ENCODE measurements at places on chromosomes 5 and 9.

DNA sequence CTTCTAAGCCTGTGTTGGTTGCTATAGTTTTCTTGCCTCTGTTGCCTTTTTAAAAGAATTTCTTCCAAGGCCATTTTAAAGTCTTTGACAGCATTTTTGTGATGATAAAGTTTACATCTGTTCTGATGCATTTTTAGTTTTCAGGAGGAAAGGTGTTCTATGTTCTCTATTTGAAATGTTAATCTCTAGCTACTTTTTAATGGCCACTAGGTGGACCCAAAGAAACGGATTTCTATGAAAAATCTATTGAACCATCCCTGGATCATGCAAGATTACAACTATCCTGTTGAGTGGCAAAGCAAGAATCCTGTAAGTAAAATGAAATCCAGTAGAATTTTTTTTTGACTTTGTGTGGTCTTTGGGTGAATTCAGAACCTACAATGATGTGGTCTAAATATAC, 60.2 kb downstream of the MELK start:
- DNase-seq: peak; percentile 11

DNA sequence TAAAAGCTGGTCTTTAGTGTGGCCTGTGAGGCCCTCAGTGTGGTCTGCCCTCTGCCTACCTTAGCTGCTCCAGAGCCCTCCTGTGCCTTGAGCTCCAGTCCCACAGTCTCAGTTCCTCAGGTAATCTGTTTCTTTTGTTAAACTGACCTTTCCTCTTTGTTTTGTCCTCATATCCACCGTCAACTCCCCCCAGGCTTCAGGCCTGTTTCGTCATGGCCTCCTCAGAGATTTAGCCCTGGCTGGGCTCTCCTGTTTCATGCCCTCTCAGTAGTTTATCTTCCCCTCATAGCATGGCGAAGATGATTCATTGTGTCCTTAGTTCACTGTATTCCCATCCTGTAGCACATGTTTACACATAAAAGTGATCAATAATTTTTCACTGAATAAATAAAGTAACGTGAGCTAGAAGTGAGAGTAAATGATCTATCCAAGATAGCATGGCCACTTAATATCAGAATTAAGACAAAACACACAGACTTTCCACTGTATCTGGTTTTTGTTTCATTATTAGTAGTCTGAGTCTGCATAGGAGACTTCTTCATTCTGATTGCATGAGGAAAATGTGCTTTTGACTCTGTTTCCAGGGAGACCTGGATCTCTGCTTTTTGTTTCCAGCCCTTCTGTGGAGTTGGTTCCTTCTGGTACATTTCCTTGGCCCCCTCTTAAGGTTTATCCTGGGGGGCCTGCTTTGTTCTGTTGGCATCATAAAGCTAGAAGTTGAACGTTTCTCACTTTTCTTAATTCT, 70.5 kb downstream of the SNX24 start:
- DNase-seq: no peak

GRCh38 chr5:14937254-14937653, 65.7 kb upstream of the ANKH start:
- no peak for DNase-seq

DNA sequence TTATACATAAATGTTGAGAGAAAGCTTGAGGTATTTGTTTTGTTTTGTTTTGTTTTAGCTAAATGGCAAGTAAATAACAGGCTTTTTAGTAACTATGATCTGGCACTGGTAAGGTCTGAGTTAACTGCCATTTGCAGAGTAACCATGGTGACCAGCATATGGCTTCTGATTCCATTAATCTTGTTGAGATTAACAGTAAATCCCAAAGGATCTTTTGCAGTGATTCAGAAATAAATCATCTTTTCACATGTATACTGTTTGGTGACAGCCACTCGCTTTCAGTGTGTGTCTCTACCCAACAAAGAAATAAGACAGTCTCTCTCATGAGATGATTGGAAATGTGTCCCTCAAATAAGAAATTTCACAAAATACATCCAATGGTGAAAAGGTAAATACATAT, 235.6 kb downstream of the RAB3C start:
- no peak for DNase-seq

- DNase-seq: no peak
Observed at GRCh38 chr5:69416699-69417098, 1.8 kb downstream of the MARVELD2 start.

DNA sequence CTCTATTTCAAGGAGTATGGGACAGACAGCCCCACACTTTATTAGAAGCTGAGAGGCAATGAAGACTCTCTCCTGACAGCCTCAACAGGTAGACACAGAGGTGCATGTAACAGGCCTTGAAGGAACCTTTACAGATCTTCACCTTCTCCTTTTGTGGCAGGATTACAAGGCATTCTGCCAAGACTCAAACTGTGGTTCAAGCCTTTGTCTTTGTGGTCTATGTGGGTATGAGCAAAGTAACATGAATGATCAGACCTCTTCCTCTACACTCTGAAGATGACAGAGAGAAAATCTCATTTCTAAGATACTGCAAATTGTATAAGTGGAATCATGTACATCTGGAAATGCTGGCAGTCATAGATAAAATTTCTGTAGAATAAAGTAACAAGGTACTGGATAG, 346.9 kb downstream of the CDH9 start:
- no peak for DNase-seq

DNA sequence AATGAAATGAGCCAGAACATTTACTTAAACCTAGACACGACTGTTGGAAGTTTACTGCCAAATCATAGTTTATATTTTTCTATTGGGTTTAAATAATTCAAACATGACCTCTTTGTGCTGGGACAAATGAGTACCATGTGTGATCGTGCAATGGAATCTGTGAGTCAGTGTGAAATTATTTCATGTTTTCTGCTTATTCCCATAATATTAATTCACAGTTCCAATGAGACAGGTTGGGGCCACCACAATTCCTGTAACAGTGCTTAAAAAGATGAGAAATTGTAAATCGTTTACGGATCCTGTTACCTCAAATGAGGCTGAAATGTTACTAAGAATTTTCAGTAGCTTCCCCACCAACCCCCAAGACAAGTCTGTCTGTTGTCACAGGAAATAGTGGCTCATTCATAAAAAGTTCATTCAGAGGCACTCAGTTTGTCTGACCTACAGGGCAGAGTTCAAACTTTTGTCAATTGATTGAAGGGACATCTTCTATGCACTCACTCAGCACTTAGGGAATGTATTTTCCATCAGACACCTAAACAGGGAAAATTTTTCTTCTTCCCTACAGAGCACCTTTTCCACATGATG, 563.9 kb upstream of the ADAMTS16 start:
- DNase-seq: no peak

GRCh38 chr5:175921061-175921730, 46.9 kb downstream of the THOC3 start:
- no peak for DNase-seq

GRCh38 chr5:58912116-58912515, 329.2 kb downstream of the RAB3C start:
- DNase-seq: no peak

- no peak for DNase-seq
Observed at GRCh38 chr5:133392448-133392847, 219.9 kb downstream of the FSTL4 start.

DNA sequence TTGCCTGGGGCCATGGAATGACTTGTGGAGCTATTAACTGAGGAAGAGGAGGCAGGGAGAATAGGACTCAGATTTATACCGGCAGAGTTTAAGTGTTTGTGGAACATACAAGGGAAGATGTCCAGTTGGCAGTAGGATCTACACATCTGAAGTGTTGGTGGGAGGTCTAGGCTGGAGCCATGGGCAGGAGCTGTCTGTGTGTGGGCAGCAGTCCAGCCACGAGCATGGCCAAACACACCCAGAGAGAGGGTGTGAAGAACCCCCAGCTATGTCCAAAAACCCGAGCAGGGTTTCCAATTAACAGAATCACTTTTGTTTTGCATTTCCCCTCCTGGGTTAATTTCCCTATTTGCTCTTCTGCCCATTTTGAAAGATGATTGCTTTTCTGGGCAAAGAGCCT, 393.7 kb downstream of the CDK5RAP2 start:
- DNase-seq: no peak

DNA sequence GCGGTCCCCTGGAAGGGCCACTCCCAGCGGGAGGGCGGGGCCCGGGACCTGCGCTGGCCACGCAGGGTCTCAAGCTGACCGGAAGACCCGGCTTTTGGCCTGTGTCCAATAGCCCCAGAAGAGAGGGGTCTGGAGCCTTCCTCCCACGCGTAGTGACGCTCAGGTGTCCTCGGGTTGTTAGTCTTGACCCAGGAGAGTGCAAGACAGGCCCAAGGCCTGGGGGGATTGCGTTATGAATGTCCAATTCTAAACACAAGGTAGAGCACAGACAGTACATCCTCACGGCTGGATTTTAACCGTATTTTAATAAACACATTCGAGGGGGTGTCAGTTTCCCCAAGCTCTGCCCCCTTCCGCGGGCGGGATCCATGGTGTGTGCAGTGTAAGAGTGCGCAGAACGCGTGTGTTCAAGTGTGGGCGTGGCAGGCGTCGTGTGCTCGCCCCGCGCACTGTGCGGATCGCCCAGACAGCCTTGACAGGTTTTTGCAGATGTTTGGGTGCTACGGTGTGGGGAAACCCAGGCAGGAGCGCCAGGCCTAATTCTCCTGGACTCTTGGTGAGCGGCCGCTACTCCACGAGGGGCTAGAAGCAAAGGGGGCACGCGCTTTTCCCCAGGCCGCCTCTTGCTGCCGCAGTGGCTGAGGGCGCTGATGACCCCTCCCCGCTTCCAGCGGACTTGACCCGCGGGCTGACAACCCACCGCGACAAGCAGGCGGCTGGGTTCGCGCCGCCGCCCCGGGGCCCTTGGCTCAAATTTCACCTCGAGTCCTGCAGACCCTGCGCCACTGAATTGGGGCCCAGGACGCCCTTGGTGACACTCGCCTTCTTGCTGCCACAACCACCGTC, 6.1 kb upstream of the DMRT3 start:
- DNase-seq: no peak

DNA sequence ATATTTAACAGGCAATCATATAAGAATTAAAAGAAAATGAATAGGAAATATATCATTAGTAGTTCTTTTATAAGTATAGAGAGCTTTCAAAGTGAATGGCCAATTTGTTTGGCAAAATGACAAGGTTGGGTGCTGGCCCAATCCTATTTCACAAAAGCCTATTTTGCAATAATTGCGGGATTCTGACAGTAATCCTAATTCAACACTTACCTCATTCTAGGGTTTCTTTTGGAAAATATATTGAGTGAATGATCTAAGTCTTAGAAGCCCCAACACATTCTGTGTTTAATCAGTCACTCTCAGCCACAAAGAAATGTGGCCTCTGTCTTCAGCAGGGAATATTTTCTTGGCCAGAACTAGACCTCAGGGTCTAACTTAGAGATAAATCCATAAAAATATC, 835.9 kb upstream of the ZNF608 start:
- DNase-seq: no peak

GRCh38 chr5:33275921-33276627, 164.7 kb upstream of the TARS1 start:
- DNase-seq: peak; percentile 77

GRCh38 chr9:102841376-102841775, 153.8 kb upstream of the CYLC2 start:
- DNase-seq: no peak

DNA sequence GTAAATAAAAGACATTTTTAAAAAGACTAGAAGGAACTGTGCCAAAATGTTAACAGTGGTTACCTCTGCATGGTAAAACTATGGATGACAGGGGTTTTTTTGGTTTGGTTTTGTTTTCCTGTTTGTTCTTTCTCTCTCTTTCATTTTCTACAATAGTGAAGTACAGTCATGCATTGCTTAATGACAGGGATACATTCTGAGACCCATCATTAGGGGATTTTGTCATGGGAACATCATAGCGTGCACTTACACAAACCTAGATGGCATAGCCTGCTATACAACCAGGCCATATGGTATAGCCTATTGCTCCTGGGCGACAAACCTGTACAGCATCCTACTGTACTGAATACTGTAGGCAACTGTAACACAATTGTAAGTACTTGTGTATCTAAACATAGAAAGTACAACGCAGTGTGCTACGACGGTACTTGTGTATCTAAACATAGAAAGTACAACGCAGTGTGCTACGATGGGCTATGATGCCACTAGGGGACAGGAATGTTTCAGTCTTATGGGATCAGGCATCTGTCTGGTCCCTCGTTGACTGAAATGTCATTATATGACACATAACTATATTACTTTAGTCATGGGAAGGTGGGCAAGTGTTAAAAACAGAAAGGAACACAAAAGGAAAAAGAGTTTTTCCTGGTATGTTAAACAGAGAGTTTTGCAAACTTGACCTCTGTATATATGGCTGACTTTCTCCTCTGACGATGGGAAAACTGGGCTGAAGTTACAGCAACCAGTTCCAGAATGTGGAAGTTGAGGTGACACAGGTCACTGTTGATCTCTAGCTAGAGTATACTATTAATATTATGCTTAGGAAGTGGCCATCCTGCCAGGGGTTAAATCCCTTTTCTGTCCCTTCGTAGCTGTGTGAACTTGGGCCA, 7.4 kb upstream of the ADAM19 start:
- DNase-seq: no peak

DNA sequence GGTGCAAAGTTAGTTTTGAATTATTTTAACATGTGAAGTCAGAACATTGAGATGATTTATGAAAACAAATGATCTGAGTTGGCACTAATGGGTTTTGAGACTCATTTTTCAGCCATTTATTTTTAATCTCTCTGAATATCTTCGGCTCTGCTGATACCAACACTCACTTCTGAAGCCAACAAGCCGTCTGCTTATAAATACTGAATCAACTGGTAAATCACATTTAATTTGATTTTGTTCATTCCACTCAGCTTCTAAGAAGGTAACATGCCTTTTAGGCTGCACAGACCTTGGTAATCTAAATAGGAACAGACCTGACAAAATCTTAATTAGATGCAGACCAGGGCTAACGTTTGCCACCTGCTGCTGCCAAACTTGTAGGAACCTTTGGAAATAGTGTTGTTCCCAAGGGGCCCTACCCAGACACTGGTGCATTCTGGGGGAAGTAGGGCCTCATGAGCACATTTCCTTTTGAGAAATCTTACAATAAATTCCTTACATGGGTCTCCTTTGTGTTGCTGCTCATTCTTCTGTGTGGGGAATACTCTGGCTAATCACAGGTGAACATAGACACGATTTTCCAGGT, 182.2 kb downstream of the KCTD16 start:
- DNase-seq: no peak

DNA sequence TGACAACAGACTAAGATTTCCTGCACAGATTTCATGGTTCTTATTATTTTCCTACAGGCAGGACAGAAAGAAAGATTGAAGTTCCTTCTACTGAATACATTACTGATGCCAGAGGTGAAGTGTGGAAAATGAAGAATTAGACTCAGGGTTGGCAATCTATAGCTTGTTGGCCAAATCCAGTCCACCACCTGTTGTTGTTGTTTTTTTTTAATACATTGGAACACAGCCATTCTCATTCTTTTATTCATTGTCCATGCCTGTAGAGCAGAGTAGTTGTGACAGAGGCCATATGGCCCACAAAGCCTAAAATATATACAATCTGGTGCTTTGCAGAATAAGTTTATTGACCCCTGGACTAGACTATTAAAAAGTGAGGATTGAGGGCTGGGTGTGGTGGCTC, 5.8 kb upstream of the PLPPR1 start:
- DNase-seq: no peak

- DNase-seq: no peak
Observed at GRCh38 chr9:123523001-123523400, 167.0 kb downstream of the CRB2 start.

- no peak for DNase-seq
Observed at GRCh38 chr5:65727491-65728156, 5.6 kb downstream of the NLN start.

- no peak for DNase-seq
Observed at GRCh38 chr5:149388498-149389190, 9.6 kb upstream of the IL17B start.
